ENCODE measurements at places on chromosomes 7 and 10.

DNA sequence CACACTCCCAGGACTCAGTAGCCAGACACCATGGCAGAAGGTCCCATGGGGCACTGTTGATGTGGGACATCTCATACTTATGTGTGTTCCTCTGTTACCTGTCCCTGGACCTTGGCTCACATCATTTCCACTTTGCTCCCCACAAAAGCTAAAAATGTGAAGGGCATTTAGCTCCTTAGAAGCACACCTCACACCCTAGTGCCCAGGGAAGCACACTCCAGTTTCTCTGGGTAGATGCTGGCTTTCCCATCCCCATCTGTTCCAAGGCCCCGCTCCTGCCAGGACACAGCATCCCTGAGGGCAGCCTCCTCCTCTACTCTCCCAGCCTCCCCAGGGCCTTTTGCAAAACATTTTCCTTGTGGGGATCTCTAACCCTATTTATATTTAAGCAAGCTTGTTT lies 572.4 kb upstream of the MGMT start:
- no peak for DNase-seq

- no peak for DNase-seq
Measured at GRCh38 chr10:31213959-31214358, 105.1 kb upstream of the ZEB1 start.

DNA sequence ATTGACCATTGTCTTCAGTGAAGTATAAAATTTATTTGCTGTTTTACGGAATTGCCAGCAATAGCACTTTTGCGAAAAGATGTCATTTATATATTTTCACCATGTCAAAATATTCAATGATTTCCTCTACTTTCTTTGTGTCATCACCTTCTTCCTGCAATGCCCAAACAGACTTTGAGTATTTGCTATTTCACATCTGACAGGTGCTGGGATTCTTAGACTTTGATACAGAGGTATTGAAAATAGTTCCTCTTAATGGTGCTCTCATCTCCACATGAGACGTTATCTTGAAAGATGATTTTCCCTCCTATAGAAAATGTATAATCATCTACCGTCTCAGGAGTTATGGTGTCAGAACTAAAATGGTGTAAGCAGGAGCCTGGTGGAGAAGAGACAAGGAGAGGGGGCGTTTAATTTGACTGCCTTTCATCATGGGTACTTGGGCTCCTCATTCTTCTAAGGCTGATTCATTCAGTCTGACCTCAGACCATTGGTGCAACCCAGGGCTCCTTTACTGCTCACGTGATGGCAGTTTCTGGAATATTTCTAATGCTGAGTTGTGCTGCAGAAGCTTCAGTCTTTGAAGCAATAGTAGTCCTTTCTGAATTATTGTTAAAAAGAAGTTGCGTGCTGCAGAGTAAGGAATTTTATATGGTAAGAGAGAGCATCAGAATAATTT lies 404.6 kb downstream of the PHTF2 start:
- DNase-seq = no peak

- no peak for DNase-seq
Measured at GRCh38 chr7:114415064-114415989, 712 bp downstream of the FOXP2 start.

GRCh38 chr7:114711241-114711640 lies 210.7 kb upstream of the MDFIC start:
- no peak for DNase-seq

DNA sequence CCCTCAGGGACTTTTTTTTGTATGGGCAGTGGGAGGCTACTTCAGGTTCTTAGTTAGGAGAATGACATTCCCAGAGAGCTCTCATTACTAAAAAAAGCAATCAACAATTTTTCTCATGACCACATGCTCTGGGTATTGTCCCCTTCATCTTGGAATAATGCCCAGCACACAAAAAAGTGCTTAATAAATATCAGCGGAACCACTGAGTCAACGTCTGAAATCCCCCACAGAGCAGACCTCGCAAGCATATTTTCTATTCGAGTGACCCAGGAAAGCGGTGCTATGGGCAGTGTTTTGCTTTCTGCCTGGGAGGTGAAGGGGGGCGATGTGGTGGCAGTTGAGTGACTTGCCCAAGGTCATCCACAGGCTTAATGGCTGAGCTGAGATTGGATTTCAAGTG lies 493.4 kb upstream of the ZMIZ1 start:
- DNase-seq = no peak

- DNase-seq = no peak
Measured at GRCh38 chr7:78018641-78019446, 220.3 kb downstream of the PHTF2 start.

- DNase-seq = no peak
Measured at GRCh38 chr7:131657881-131658280, 101.5 kb upstream of the PODXL start.

DNA sequence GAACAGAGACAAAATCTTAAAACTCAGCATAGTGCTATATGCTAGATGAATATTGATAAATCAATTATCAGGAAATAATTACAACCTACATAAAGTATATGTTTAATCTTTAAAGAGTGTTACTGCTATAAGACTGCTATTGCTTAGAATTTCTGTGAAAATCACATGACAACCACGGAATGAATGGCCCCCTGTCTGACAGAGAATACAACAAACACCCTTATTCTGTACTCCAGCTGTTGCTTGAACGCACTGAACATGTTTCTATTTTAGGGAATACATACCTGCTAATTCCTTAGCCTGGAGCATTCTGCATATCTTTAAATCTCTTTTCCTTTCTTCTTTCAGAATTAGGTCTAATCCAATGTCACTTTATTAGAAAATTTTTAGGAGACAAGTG lies 452.4 kb upstream of the PHF14 start:
- DNase-seq = no peak
